ENCODE measurements at places on chromosomes 1 and 21.

DNA sequence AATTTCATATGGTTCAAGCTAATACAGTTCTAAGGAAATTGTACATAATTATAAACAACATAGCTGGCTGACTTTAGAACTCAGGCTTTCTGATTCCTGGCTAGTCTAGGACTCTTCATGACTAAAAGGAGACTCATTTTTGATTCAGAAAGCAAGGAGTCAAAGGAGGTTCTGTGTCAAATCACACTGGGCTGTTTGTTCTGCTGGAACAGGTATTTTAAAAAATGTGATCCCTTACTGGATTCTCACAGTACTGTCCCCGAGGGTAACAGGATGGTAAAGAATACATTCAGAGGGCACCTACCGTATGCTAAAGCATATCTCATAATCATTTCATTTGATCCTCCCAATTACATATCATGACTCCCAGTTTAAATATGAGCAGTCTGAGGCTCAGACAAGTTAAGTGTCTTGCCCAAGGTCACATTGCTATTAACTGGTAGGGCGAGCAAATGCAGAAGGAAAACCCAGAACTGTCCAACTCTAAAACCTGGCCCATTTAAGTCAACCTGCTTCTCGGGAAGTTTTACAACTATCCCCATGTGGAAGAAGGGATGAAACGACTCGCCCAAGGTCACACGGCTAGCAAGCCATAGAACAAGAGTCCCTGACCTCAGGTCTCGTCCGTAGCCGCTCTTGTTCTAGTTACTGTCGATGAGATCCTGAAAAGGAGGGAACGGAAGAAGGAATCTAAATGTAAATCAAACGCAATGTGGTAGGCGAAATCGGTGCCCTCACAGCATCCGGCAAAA lies 675 bp downstream of the MYSM1 start:
- no peak for DNase-seq
- H3K36me3 ChIP-seq = peaks cover 2% of the 10 kb centered on the region
- peak overlapping the region; percentile 100 for H3K4me3 ChIP-seq
- peak overlapping the region; percentile 68 for H3K27ac ChIP-seq

GRCh38 chr1:243452092-243452491 lies 196.3 kb downstream of the SDCCAG8 start:
- no peaks in the 10 kb centered on the region for H3K36me3 ChIP-seq
- no peaks in the 10 kb centered on the region for H3K27me3 ChIP-seq
- H3K4me3 ChIP-seq = no peak overlapping the region
- H3K27ac ChIP-seq = no peak overlapping the region

DNA sequence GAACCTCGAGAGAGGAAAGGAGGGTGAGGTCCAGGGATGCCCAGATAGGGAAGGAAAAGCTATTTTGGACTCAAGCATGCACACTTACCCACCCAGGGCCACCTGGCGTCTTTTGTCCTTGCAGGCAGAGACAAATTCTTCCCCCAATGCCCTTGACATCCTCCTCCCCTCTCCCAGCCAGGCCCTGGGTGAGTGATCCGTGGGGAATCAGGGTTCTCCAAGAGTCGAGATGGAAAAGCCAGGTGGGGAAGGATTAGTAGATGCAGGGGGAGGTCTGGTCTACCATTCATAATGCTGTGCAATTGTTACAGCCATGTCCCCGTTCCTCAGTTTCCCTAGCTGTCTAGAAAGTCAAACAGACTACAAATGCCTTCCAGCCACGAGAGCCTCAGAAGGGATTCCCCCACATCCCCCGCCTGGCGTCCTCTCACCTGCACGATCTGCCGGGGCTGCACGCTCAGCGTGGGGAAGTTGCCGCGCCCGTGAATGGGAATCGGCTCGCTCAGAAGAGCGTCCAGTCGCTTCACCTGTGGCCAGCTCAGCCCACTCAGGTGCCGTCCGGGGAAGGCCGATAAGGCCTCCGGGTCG lies 580 bp downstream of the TENT5B start:
- no peaks in the 10 kb centered on the region for H3K36me3 ChIP-seq
- peak overlapping the region; percentile 88 for H3K4me3 ChIP-seq

- H3K27ac ChIP-seq = no peak overlapping the region
- no peak for DNase-seq
- H3K4me3 ChIP-seq = no peak overlapping the region
Measured at GRCh38 chr1:230759369-230760065, 12.3 kb downstream of the CAPN9 start.

GRCh38 chr1:65243491-65243890 lies 65.9 kb upstream of the DNAJC6 start:
- no peaks in the 10 kb centered on the region for H3K27me3 ChIP-seq
- no peaks in the 10 kb centered on the region for H3K4me1 ChIP-seq
- no peak overlapping the region for H3K4me3 ChIP-seq
- H3K27ac ChIP-seq = no peak overlapping the region
- DNase-seq = no peak
- H3K36me3 ChIP-seq = no peaks in the 10 kb centered on the region

DNA sequence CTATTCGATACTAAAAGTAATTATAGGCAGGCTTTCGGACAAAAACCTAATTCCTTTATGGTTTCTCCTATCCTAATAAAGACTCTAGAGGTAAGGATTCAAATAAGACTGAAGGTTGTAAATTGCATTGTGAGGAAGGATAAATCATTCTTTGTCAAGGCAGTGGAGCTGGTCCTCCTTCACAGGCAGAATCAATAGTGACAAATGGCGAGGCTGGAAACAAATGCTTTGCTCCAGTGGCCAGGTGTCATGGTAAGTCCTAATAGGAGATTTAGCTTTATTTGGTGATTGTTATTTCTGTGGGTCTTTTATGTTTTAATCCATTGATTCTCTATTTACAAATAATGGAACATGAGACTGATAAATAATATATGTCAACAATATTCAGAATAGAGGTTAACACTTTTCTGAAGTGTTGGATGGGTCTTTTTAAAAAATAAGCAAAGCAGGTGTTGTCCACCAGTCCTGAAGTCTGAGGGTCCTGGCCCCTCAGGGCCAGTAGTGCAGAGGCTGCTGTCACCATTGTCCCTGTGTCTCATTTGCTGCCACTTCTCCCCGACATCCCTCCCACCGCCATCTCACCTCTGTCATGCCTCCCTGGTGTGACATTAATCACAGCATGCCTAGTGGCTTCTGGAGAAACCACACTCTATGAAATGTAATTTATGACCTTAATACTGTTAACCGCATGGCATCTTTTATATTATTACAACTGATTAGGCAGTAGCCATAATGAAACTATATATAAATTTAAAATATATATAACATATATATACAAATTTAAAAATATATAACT lies 120.9 kb upstream of the MAGI3 start:
- no peaks in the 10 kb centered on the region for H3K4me1 ChIP-seq
- H3K4me3 ChIP-seq = no peak overlapping the region
- H3K27me3 ChIP-seq = no peaks in the 10 kb centered on the region

DNA sequence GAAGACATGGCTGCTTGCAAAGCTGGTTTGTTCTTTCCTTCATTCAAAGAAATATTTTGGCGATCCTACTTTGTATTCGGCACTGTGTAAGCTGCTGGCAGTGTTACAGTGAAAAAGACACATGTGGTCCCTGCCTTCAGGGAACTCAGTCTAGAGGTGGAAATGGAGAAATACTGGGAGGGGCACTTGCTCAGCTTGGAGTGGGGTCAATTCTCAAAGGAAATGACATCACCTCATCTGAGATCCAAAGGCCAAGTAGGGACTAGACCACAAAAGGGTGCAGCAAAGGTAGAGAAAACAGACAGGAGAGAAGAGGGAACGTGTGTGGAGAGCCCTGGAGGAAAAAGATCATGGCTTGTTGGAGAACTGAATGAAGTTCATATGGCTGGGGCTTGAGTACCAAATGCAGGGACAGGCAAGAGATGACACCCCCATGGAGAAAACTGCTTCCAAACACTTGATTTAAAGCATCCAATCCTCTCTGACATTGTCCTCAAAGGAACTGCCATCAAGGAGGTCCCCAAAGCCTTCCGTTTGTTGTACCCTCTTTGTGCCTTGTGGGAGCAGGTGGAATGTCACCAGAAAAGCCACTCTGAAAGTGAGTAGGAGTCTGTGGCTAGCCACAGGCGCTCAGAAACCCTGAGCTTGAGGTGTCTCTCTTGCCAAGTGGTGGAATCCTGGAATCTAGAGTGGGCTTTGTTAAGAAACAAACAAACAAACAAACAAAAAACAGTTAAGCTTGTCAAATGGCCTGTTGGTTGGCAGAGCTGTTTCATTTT lies 48.3 kb upstream of the TDRD10 start:
- no peaks in the 10 kb centered on the region for H3K4me1 ChIP-seq
- no peak overlapping the region for H3K27ac ChIP-seq
- DNase-seq = no peak
- H3K27me3 ChIP-seq = no peaks in the 10 kb centered on the region

- H3K27ac ChIP-seq = no peak overlapping the region
- no peak for DNase-seq
- H3K4me3 ChIP-seq = no peak overlapping the region
- no peaks in the 10 kb centered on the region for H3K4me1 ChIP-seq
Measured at GRCh38 chr1:15282810-15283474, 35.9 kb downstream of the FHAD1 start.

DNA sequence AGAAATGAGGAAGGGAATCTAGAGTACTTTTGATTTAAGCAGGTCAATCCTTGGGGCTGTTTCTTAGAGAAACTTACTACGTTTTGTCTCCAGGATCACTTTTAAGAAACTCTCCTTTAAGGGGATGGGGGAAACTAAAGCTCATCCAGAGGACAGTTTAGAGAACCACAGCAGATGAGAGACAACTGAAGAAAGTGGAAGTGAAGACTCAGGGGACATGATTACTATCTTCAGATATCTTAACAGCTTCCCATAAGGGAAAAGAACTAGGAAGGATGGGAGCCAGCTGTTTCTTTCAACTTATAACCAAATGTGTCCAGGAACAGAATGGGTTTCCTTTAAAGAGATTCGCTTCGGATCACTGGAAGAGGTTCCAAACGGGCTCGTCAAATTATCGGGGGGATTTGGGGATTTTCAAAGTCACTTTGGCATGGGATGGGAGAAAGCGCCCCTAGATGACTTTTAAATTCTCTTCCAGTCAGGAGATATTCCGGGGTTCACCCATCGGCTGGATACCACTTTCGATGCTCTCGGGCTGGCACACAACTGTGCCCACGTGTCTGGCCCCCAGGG lies 1.2 kb downstream of the SCMH1 start:
- H3K36me3 ChIP-seq = no peaks in the 10 kb centered on the region
- H3K4me3 ChIP-seq = peak overlapping the region; percentile 99
- peak overlapping the region; percentile 99 for H3K27ac ChIP-seq
- no peaks in the 10 kb centered on the region for H3K27me3 ChIP-seq

DNA sequence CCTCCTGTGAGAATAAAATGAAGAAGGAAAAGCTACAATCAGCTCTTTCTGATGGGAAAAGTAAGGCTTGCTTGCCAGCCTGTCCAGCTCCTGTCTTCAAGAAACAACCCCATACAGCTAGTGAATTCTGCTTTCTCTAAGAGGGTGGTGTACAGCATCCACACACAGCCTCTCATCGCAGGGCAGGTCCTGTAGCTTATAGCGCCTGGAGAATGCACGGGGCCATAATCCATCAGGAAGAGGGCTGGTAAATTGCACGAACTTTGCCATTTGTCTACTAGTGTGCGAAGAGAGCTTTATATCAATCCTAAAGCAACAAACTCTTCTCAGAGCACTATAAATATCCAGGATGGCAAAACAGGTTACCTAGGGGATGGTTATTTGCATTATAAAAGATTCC lies 83.3 kb upstream of the SAMSN1 start:
- no peaks in the 10 kb centered on the region for H3K4me1 ChIP-seq
- H3K27me3 ChIP-seq = no peaks in the 10 kb centered on the region
- H3K4me3 ChIP-seq = no peak overlapping the region
- H3K36me3 ChIP-seq = no peaks in the 10 kb centered on the region
- no peak for DNase-seq
- no peak overlapping the region for H3K27ac ChIP-seq

DNA sequence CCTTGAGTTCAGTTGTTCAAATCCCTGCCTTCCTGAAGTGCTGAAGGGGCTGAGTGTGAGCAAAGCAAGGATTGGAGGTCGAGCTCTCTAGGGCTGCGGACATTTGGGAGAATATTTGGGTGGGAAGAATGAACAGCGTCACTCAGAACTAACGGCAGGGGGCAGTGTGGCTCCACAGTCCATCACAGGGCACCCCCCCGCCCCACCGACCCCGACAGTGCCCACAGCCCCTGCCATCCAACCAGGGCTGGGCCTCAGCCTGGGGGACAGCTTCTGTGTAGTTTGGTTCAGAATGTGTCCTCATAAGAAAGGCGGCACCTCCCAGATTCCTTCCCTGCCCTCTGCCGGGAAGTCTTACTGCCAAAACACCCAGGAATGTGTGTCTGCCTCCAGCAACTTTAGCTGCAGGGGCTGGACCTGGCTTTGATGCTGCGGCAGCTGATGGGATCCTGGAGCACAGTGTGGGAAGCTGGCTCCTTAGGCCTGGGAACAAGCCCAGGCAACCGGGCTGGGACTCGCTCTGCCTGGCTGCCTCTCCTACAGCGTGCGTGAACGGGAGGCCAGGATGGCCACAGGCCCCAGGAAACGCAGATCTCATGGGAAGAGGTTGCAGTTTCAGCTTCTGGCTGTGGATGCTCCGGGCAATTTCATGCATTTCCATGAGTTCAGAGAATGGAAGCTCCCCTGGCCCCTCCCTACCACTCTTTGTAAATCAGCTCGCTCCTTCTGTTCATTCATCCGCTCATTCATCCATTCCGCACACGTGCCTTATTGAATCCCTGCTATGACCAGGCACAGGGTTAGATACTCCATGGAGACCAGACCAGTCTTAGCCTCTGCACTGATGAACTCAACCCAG lies 104.9 kb upstream of the TMPRSS2 start:
- no peaks in the 10 kb centered on the region for H3K36me3 ChIP-seq
- H3K4me3 ChIP-seq = no peak overlapping the region
- no peaks in the 10 kb centered on the region for H3K27me3 ChIP-seq
- peak overlapping the region; percentile 71 for H3K27ac ChIP-seq
- DNase-seq = peak; percentile 95

GRCh38 chr1:28091043-28091781 lies 2.8 kb upstream of the EYA3 start:
- peak; percentile 83 for DNase-seq
- peaks cover 4% of the 10 kb centered on the region for H3K4me1 ChIP-seq

GRCh38 chr1:38454236-38454635 lies 405.3 kb downstream of the RRAGC start:
- no peak overlapping the region for H3K4me3 ChIP-seq
- no peaks in the 10 kb centered on the region for H3K4me1 ChIP-seq
- no peaks in the 10 kb centered on the region for H3K36me3 ChIP-seq

- H3K27me3 ChIP-seq = no peaks in the 10 kb centered on the region
- no peak overlapping the region for H3K27ac ChIP-seq
- H3K4me1 ChIP-seq = no peaks in the 10 kb centered on the region
- peak; percentile 8 for DNase-seq
- H3K36me3 ChIP-seq = no peaks in the 10 kb centered on the region
- no peak overlapping the region for H3K4me3 ChIP-seq
Measured at GRCh38 chr1:161161652-161162051, 2.4 kb downstream of the USP21 start.

DNA sequence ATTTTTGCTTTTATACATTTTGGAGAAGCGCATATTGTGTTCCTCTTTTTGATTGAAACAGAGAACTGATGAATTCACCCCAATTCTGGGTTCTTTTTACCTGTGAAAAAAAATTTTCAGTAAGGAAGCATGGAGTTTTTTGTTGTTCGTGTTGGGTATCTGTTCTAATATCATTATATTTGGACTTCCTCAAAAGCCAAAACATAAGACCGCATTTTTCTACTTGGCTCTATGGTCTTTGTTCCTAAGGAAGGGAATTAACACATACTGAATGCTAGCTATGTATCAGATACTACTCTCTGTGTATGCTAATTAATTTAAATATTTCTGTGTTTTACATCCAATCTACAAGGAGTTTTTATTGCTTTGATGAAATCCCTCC lies 12.9 kb downstream of the EPB41 start:
- H3K36me3 ChIP-seq = no peaks in the 10 kb centered on the region
- H3K4me3 ChIP-seq = no peak overlapping the region
- H3K4me1 ChIP-seq = no peaks in the 10 kb centered on the region
- H3K27me3 ChIP-seq = no peaks in the 10 kb centered on the region
- H3K27ac ChIP-seq = no peak overlapping the region

Measured in aorta (tissue), 5 donors.